Kidney epithelial cell (primary cell): ENCODE measurements at places on chromosomes 1 and 21. TPM values are rescaled to one million over a fixed set of nuclear protein-coding genes. Genes with fewer than 3 reads are reported as not detected.

The SPRR2E gene
- not detected in 2 replicates for total RNA-seq

The TSPAN2 gene
- total RNA-seq: 7.7 and 7.8 TPM in 2 replicates

The NUP210L gene
- total RNA-seq: not detected in 2 replicates

The S100A9 gene
- total RNA-seq: 35.3 and 55.9 TPM in 2 replicates

The LEFTY1 gene
- total RNA-seq: not detected in 2 replicates

The SPRR1A gene
- total RNA-seq: not detected in 2 replicates

The SPRR2B gene
- not detected in 2 replicates for total RNA-seq

The INTS11 gene
- 94.2 and 123 TPM in 2 replicates for total RNA-seq

The RIPPLY3 gene
- total RNA-seq: 0.48 and 0.92 TPM in 2 replicates

The GBP7 gene
- not detected in 2 replicates for total RNA-seq

The CFAP141 gene
- total RNA-seq: not detected in 2 replicates

The KCNN3 gene
- 0.04 and 0.34 TPM in 2 replicates for total RNA-seq

DNA sequence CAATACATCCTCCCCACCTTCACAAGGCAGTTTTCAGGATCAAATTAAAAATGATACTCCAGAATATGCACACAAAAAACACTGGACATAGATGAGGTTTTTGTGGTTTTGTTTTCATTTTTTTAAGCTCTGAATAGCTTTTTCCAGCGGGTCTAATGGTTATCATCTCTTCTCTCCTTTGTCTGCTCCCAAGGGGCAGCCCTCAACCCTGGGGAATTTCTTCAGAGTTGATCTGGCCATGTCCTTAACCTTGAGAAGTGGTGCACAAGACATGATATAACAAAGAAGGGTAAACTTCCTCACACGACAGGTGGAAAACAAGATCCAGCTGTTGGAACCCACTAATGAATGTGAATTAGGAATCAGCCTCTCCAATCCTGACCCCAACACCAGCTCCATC is 1.5 kb upstream of the CD244 start:
- no peak for DNase-seq

DNA sequence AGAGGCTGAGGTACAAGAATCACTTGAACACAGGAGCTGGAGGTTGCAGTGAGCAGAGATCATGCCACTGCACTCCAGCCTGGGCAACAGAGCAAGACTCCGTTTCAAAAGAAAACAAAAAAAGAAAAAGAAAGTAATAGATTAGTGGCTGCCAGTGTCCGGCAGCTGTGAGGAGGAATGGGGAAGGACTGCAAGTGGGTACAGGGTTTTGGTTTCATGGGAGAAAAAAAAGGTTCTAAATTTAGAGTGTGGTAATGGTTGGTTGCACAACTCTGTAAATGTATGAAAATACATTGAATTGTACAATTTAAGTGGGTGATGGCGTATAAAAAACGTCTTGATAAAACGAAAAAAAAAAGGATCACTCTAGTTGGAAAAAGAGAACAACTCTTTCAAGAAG is 6.7 kb downstream of the TAF1A start:
- no peak for DNase-seq

DNA sequence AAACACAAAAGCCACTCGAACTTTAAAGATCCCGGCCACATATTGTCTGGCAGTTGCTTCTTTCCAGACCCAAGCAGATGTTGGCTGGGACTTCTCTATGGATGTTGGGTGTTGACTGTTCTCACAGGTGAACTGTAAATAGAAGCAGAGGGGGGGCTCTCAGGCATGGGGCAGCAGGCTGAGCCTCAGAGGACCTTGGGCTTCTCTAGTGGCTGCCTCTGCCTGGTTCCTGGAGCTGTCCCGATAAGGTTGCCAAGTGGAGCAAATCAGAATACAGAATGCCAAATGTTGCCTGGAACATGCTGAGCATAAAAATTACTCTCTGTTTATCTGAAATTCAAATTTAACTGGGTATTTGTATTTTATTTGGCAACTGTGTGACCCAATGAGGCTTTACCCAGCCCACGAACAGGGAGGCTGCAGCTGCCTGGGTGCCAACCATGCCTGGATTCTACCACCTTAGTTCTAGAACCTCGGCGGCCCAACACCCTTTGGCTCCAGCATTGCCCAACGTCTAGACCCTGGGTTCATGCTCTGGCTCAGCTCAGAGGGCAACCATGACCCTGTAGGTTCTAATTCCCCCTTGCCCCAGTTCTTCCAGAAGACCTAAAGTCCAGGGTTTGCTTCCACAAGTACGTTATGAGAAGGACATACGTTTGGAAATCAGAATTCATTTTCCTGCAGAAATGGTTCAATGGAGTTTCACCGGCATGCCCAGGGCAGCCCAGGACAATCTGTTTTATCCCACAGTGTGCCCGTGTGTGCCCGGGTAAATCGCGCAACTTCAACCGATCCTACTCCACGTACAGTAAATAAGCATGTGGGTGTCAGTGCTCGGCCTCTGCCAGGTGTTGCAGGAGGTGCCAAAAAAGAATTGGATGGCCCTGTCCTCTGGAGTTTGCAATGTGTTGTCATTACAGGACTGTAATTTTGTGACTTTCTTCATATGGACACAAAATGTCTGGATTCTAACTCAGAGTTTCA is 5.4 kb upstream of the SLC45A1 start:
- DNase-seq: no peak

GRCh38 chr1:58528518-58528917 is 18.0 kb downstream of the OMA1 start:
- peak; percentile 37 for DNase-seq

DNA sequence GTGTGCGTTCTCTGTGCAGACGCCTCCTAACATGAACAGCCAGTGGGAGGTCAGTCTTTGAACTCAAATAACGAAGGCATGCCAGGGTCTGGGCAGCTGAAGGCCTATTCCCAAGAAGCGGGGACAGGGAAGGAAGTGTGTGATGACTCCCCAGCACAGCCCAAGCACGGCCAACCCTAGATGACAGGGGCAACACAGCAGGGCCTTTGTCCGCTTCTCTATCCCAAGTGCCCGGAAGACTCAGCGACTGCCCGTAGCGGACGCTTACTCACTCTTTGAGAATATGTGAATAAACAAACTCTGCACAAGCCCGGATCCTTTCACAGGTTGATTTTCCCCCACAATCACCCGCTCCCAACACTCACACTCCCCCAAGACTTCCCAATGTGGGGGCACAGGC is 11.2 kb downstream of the C1orf198 start:
- no peak for DNase-seq

DNA sequence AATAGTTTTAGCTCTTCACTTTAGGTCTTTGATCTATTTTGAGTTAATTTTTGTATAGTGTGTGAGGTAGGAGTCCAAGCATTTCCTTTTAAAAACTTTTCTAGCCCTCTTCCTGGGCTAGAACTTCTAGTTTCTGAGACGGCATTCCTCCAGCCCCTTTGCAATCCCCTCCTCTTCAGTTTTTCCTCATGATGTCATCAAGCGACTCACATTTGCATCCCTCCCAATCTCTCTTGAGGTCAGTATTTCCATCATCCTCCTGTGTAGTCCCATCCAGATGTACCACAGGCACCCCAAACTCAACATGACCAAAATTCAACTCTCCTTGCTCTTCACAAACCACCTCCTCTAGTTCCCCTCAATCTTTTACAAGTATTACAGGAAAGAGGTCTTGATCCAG is 10.7 kb downstream of the HMGN2 start:
- no peak for DNase-seq

- no peak for DNase-seq
Observed at GRCh38 chr1:108051631-108052377, 86.8 kb upstream of the VAV3 start.

DNA sequence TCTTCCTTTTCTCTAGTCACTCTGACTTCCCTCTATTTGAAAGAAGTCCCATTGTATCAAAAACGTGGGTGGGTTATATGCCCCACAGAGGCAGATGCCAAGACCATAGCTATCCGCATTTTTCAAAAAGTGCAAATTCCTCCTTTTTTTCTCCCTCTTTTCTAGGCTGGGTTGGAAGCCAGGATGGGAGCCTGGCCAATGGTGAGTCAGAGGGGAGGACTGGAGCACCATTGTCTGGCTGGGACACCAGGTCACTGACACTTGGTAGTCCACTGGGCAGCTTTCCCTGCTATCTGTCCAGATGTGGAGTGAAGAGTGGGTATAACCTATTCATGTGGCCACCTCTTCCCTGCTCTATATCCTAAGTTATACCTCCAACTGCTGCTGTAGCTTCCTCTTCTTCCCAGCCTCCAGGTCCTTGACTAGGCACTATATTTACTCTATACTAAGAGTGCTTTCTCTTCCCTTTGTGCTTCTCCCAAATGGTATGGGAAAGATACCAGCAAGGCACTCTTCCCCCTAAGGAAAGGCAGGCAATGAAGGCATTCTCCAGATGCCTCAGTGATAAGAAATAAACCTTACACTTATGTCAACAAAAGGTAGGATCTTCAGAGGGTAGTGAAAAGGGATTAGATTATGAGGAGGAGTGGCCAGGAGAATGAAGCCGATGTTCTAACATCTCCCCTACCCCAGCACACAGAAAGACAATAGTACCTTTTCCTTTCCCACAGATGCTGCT is 12.9 kb downstream of the PI4KB start:
- DNase-seq: peak; percentile 21

- DNase-seq: peak; percentile 76
Observed at GRCh38 chr21:35291973-35292627, 243.0 kb upstream of the RUNX1 start.

DNA sequence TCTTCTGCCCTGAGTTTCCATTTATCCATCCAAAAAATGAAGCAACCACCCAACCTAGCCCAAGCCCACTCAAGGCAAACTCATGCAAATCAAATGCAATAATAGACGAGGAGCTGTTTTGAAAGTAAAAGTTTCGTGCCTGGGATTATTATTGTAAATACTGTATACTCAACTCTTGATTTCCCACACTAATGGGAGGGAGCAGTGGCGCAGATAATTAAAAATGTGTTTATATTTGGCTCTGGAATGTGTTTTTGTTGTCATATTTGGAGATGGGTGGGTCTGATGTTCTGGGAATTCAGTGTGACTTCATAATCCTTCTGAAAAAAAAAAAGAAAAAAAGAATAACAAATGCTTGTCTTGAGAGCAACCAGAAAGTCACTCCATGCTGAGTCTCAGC is 52.5 kb downstream of the KLHDC7A start:
- DNase-seq: no peak

DNA sequence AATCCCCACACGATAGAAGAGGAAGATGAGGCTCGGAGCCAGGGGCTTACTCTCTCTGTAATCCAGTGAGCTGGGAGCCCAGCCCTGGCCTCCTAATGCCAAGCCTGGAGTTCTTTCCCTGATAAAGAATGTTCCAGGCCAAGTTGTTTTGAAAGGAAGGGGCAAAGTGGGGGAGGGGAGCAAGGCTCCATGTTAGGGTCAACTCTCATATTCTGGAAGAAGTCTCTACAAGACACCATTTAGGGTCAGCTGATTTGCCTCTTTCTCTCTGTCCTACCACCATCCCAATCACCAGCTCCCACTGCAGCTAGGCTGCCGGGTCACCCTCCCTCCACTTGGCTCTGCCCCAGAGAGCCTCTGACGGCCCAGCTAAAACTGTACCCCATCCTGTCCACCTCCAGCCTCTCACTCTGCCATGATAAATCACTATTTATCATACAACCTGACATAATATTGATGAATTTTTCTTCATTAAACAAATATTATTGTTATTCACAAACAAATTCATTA is 95.0 kb downstream of the GLIS1 start:
- DNase-seq: no peak

- no peak for DNase-seq
Observed at GRCh38 chr1:98420376-98421084, 241.0 kb upstream of the SNX7 start.

DNA sequence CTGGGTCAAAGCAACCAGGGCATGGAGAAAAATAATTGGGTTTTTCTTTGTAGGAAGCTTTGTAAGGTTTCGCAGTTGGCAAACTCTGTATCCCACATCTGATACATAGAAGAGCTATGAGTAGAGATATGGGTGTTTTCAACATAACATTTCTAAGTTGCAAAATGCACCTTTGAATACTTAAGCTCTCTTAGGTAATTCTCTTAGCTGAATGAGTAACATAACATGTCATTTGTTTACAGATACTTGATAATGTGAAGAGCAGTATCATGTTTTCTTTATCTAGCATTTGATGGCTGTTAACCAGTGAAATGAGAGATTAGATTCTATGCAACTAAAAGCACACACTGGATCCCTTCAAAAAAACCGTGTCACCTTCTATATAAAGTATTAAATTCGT is 21.6 kb downstream of the RAVER2 start:
- no peak for DNase-seq

DNA sequence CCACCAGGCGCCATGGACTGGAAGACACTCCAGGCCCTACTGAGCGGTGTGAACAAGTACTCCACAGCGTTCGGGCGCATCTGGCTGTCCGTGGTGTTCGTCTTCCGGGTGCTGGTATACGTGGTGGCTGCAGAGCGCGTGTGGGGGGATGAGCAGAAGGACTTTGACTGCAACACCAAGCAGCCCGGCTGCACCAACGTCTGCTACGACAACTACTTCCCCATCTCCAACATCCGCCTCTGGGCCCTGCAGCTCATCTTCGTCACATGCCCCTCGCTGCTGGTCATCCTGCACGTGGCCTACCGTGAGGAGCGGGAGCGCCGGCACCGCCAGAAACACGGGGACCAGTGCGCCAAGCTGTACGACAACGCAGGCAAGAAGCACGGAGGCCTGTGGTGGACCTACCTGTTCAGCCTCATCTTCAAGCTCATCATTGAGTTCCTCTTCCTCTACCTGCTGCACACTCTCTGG is 3.8 kb downstream of the GJB3 start:
- DNase-seq: no peak

DNA sequence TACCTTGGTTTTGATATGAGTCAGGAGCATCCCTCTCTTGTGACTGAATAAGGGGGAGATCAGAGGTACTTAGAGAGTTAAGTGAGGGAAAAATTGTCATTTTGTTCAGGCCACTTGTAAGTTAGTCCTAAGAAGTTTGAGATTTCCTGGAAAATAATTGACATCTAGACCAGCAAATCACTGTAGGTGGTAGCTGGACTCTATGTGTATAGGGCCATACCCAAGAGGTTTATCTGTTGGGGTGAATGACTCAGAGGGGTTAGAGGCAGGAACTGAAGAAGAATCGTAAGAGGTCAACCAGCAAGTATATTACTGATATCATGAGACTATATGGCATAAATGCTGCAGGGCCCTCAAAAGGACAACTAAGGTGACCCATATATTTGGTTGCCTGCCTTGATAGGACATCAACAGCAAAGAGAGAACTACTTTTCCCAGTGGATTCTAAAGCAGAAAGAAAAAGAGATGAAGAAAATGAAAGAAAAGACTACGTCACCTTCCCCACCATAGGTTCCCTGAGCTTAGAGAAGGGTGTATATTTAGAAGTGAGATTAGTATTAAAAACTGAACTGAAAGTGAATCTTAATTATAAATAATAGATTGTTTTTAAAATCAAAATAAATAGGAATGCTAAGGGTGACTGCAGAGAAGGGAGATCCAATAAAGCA is 8.0 kb upstream of the RNPC3 start:
- DNase-seq: no peak

DNA sequence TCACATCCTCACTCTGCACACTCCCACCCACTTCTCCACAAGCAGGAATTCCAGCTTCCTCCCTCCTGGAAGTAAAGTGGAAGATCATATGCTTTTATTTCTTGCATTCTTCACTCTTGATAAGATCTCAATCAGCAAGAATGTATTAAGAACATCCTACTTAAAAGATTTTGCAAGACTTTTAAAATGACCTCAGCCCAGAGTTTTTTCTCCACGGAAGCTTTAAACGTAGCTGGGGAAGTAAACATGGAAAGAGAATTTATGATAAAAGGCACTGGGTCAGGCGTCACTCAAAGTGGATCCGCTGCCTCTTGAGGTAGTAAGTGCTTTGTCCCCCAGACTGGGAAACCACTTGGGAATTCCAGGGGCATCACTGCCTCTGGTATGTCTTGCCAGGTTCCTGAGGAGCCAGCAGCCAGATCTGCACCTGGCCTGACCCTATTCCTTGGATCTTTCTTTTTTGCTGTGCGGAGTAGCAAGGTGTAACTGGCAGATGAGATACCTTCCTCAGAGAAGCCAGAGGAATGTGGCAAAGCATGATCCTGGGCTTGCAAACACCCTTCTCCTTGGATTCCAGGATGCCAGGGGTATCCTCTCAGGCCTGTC is 33.9 kb downstream of the CDK18 start:
- DNase-seq: no peak
